ENCODE measurements at places on chromosomes 1 and 21.

GRCh38 chr21:34732388-34732821, 63.6 kb downstream of the CLIC6 start:
- DNase-seq = no peak

DNA sequence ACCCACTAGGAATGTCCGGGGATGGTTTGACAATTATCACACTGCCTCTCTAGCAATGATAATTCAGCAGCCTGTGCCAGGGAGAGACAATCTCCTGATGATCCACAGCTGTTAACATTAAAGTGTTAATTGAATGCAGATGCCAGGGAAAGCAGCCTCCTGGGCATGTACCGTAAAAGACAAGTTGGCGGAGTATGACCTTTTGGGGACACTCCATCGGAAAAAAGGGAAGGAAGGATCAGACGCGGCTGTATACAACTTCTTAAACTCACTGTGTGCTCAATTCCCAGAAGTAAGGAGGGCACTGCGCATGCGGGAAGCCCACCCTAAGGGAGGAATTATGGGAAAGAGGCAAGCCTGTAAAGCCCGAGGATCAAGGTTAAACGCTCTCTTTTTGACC, 62.6 kb downstream of the MAP3K7CL start:
- DNase-seq = no peak

DNA sequence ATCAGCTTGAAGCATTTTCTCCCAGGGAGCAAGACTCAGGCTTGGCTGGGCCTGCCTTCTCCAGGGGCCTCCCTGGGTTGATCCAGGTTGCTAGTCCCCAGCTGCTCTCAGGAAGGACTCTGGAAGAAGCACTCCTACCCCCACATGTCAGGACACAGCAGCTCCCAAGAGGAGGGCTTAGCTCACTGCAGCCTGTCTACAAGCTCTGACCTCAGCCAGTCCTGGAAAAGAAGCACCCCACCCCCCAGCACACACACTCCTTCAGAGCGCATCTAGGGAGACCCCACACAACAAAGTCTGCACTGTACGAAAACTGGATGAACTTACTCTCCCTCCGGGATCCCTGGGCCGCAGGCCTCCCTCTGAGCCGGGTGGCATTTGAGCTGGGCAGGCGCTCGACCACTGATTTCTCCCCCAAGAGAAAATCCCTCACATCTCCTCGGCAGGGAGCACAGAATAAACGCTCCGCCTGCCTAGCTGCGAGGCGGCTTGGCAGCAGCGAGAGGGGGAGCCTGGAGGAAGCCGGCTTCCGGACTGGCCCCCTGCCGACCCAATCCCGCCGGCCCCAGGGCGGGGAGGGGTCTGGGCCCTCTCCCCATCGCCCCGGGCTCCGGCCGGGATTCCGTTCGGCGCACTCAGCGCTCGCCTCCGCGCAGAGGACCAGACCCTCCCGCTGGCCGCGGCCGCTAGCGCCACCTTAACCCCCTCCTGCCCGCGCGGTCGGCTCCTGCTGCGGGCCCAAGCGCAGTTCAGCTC, at the start of gene KCNA2:
KCNA2 (minus strand) TSS at position 458 of the 756 bp plus-strand sequence. CDS start 1,576 bp downstream, outside the sequence.
- DNase-seq = peak; percentile 54

GRCh38 chr1:202315576-202316168, 26.1 kb downstream of the UBE2T start:
- DNase-seq = peak; percentile 91
